Sciatic nerve (tissue), 2 donors: ENCODE measurements at places on chromosomes 6 and 20.

DNA sequence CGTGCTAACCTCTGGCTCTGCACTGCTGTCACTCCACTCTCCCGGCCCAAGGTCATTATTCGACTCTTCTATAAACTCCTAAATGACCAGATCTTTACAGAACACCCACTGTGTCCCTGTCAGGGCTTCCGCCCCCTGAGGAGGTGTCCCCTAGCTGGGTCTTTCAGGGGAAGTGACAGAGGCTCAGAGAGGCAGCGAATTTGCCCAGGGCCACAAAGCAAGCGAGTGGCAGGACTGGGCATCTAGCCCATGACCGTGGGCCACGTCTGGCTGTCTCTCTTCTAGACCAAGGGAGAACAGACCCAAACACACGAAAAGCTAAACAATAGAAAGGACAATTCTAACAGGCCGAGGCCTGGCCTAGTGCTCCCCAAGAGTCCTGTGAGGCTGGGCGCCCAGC lies 27.4 kb downstream of the FOXF2 start:
- no peak for DNase-seq

- no peak for DNase-seq
Observed at GRCh38 chr20:51584737-51585136, 42.2 kb upstream of the NFATC2 start.

GRCh38 chr20:57498425-57499400 lies 26.2 kb downstream of the CTCFL start:
- DNase-seq, result no peak

- DNase-seq, result no peak
Observed at GRCh38 chr20:46010491-46011391, 2.0 kb downstream of the MMP9 start.

GRCh38 chr6:98116455-98116854 lies 717.9 kb upstream of the POU3F2 start:
- DNase-seq, result no peak

- no peak for DNase-seq
Observed at GRCh38 chr6:95572098-95572497, 5.2 kb upstream of the MANEA start.

GRCh38 chr20:1707588-1708449 lies 50.2 kb upstream of the SIRPG start:
- DNase-seq, result no peak
